ENCODE measurements at places on chromosomes 16 and 17.
A peak's percentile ranks its signal among the peaks of the same experiment; 100 is the strongest.

DNA sequence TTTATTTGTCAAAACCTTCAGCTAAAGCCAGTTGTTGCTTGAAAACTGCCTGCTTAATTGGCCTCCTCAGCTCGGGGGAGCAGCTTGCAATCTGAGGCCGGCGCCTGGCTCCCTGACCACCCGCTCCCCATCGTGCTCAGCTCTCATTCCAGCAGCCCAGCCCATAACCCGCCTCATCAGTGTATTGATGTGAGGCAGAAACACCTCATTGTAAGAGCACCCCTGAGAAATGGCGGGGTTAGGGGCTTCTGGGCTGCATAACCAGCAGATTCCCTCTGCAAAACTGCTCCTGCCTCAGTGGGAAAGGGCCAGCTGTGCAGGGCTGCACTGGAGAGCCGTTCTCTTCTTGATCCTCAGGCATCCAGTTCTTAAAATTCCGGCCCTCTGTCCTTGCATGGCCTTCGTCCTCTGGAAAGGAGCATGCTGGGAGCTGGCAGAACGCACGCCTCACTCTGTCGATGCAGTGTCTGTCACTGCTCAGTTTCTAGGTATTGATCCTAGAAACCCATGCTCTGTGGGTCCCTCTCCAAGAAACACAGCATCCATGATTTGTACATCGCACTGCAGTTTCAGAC is 113.8 kb upstream of the CHMP6 start:
- no peak for DNase-seq

- no peak for DNase-seq
These were observed 2.2 kb downstream of the DPEP1 start for GRCh38 chr16:89615596-89616090.

GRCh38 chr17:50149417-50150353 is 792 bp downstream of the PPP1R9B start:
- DNase-seq, result no peak

DNA sequence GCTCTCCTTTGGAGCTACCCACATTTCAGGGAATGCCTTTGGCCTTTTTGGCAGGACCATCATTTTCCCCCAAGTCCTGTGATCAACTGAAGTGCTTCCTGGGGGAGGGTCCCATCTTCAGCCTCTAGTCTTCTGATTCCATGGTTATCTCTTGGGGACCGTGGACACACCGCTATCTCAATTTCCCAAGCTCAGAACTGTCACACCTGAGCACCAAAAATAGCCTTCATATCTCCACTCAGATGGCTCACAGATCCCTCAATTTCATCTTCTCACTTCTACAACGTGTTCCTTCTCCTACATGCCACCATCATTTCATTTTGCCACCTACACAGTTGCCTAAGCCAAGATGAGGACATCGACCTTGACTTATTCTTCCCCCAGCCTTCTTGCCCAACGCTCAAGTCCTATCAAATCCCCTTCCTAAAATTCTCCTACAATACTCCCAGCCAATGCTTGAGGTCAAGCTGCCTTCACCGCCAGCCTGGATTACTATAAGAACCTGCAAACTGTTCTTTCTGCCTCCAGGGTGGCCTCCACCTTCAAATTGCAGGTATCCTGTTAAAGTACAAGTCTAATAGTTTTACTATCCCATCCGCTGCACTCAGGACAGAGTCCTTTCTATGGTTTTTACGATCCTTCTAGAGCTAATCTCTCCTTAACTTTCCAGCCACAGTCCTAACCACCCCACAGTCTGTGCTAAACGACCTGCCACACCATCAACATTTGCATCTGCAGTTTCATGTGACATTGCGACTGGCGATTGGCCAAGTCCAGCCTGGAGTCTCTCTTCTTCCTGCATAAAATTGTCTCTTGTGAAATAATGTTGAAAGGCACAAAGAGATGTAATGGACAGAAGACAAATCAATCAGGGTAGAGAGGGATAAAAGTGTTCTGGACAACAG is 6.2 kb downstream of the ATP6V0D1 start:
- DNase-seq, result no peak

GRCh38 chr16:87828071-87828906 is 41.0 kb downstream of the SLC7A5 start:
- no peak for DNase-seq

DNA sequence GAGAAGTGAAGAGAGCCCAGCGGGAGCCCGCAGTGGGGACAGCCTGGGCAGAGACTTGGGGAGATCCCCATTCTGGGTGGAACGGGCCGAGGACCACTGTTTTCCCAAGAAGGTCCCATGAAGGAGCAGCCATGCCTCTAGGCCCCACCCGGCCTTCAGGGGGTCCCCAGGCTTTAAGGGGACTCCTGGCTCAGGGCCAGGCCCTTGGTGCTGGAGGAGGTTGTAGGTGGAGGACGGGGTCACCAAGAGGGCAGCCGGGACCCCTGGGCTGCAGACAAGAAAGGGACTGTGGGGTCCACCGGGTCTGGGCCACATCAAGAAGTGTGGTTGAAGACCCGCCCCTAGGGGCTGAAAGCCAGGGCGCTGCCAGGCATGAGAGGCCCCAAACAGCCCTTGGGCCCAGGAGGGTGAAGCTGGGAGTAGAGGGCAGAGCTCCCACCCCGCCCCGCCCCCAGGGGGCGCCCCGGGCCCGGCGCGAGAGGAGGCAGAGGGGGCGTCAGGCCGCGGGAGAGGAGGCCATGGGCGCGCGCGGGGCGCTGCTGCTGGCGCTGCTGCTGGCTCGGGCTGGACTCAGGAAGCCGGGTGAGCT is at the start of gene PRSS21:
Gene PRSS21, plus strand, starts transcription at position 487 of the 589 bp plus-strand sequence. Its CDS starts 32 bp downstream, at position 519.
- no peak for DNase-seq

DNA sequence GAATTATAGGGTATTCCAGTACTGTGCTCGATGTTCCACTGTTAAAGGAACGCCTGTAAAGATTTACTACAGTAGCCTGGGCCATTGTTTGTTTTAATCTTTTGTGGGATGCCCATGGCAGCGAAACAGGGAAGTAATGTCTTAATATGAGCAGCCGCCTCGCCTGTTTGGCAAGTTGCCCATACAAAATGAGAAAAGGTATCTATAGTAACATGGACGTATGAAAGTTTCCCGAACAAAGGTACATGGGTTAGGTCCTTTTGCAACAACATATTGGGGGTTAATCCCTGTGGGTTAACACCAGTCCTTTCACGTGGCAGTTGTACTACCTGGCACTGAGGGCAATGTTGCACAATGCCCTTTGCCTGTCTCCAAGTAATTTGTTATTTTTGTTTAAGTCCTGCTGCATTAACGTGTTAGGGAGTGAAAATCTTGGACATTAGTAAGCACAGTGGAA is 21.1 kb upstream of the TMC5 start:
- DNase-seq, result peak; percentile 43

DNA sequence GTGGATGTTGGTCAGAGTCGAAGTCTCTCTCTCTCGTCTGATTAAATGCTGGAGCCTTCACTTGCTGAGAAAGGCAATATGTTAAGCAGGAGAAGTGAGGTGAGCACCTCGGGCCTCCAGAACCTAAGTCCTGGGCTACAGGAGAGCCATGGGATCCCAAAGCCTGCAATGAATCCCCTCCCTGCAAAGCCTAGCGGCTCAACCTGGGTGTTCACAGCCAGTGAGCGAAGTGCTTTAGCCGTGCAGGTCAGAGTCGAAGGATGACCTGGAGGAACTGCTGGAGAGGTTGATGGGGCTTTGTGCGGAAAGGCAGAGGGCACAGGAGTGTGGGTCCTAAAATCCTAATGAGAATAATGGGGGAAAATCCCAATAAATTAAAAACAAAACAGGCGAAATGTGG is 267.8 kb downstream of the ENGASE start:
- no peak for DNase-seq

DNA sequence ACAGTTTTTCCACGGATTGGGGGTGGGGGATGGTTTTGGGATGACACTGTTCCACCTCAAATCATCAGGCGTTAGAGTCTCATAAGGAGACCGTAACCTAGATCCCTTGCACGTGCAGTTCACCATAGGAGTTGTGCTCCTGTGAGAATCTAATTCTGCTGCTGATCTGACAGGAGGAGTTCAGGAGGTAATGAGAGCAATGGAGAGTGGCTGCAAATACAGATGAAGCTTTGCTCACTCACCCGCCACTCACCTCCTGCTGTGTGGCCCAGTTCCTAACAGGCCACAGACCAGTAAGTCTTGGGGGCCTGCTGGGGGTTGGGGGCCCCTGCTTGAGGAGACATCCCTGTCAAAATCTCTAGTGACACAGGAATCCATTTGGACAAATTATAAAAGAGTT is 29.8 kb downstream of the SLC39A11 start:
- no peak for DNase-seq

GRCh38 chr17:45296833-45297124 is 20.0 kb downstream of the MAP3K14 start:
- DNase-seq, result no peak

DNA sequence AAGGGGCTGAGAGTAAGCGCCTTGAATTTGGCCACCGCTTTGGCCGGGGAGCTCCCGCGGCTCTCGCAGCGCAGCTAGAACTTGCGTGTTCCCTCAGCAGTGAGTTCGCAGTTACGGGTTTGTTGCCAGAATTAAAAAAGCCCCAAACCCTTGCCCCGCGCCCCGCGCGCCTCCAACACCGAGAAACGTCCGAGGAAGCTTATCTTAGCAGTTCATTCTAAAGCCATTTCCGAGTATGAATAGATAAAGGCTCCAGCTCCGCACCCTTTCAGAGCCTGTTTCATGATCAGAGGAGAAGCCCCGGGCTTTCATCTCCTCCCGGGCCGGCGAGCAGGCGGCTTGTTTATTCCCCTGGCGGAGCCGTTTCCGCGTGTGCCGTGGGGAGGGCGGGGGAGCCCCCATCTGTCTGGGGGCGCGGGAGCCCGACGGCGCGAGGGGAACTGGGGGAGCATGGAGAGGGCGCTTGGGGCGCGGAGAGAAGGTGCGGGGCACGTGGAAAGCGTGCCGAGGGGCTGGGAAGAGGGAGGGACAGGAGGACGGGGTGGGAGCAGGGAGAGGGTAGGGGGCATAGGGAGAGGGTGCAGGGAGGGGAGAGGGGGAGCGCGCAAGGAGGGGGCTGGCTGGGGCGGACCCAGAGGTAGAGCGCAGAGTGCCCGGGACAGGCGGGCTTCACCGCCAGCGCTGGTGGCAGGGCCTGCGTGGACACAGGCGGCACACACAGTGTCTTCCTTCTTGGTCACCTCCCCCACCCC is 9.9 kb downstream of the TBX4 start:
- DNase-seq, result no peak

DNA sequence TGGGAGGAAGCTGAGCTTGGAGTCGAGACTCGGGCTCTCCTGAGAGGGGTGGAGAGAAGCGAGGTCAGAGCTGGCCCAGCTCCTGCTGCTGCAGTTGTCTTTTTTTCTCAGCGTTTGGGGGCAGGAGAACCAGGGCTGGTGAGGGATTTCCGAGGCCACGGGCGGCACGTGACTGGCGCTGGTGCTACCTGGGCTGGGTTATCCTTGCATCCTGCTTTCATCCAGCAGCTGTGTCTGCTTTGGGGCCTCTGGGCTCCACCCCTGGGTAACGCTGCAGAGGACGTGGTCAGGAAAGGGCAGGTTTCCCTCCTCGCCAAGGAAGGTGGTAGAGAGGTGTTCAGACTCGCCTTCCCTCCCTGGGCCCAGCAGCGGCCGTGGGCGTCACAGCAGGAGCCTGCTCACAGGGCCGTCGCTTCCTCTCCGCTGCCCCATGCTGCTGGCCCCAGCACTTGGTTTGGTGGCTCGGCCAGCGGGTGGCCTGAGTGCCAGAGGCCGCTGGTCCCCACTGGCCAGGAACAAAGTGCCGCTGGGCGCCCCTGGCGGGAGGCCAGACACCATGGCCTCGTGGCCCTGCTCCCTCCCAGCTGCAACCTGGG is 22.5 kb downstream of the GSE1 start:
- DNase-seq, result no peak

DNA sequence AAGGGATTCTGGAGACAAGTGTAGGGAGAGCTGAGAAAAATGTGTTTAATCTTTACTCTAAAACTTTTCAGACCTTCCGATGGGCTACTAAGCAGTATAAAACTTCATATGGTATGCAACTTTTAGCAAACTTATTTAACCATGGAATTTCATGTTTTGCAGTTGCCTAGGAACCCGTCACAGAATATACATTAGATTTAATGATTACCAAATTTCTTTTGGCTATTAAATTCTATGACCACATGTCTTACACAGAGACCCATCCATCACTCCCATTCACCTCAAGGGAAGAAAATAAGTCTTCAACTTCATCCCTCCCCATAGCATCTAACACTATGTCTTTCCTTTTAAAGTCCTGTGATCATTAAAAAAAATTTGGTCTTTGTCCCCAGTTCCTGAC is 54.9 kb downstream of the HS3ST3A1 start:
- DNase-seq, result no peak

- no peak for DNase-seq
These were observed 109.6 kb upstream of the GOT2 start for GRCh38 chr16:58843675-58844074.

DNA sequence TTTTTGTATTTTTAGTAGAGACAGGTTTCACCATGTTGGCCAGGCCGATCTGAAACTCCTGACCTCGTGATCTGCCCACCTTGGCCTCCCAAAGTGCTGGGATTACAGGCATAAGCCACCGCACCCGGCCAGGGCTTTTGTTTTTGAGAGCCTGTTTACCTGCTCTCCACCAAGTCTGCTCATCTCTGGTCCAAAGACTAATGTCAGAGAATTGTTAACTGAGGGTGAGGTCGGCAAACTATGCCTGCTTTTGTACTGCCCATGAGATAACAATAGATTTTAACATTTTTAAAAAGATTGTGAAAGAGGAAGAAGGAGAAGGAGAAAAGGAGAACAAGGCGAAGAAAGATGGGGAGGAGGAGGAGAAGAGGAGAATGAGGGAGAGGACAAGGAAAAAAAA is 26.0 kb downstream of the TMEM238L start:
- DNase-seq, result no peak

DNA sequence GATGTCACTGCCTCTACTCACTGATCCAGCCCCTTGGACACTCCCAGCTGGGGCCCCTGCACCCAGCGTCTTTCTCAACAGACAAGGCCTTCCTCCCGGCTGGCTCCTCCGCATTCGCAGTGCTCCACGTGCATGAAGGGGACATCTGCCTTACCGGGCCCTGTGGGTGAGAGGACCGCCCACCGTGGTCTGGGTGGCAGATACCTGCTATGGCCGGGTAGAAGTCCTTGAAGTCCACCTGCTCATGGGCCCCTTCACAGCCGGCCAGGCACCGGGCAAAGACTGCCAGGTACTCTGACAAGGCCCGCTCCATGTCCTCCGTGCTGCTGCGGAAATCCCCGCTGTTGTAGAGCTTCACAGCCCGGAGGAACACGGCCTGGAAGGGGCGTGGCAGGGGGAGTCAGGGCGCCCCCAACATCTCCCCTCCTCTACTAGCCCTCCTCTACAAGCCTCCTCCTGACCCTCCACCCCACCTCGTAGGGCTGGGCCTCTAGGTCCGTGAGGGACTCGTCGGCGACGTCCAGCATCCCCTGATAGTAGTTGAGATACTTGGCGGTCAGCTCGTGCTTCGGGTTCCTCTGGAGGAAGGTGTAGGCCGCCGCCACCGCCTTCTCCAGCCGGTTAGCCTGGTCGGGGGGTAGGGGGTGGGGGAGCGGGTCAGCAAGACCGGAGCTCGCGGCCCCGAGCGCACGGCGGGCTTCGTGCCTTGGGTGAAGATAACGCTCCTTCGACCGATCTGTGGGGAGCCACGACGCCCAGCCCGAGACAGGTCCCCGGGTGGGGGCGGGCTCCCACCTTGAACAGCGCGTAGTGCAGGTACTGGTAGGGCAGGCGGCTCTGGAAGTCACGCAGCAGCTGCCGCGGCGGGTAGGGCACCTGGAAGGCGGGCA is 845 bp downstream of the P3H4 start:
- DNase-seq, result no peak

GRCh38 chr17:34054495-34054894 is 200.6 kb upstream of the CCL2 start:
- DNase-seq, result no peak

GRCh38 chr17:80942423-80943345 is 49.0 kb upstream of the CHMP6 start:
- no peak for DNase-seq

Measured in NCI-H1417 treated with DMSO at 0.1 percent for 48 hours (cell line).